ENCODE measurements at places on chromosomes 3 and 15.
A peak's percentile ranks its signal among the peaks of the same experiment; 100 is the strongest.

- DNase-seq = peak; percentile 26
Observed at GRCh38 chr3:42961633-42962032, 17.5 kb upstream of the GASK1A start.

GRCh38 chr15:88428805-88429605 is 38.2 kb downstream of the MRPL46 start:
- DNase-seq = no peak

- DNase-seq = no peak
Observed at GRCh38 chr3:24128199-24129005, 183.3 kb downstream of the NR1D2 start.

DNA sequence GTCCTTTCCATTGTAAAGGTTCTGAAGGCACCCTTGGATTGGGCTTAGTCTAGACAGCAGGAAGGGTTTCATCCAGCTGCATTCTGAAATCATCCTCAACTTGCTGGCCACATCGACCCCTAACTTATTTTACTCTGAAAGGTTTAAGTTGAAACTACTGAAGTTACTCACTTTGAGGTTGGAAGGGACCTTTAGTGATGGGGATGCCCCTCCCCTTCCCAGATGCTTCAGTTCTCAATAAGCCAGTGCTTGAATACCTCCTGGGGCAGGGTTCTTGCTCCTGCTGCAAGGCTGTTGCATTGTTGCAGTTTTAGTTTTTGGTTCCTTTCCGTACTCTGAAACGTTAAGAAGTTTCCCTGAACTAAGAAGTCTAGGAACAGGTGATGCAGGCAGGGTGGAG is 26.4 kb downstream of the FGD5 start:
- DNase-seq = no peak

GRCh38 chr3:180656406-180656805 is 22.9 kb downstream of the CCDC39 start:
- no peak for DNase-seq

- DNase-seq = no peak
Observed at GRCh38 chr15:101813803-101814534, 2.0 kb downstream of the OR4F15 start.

- no peak for DNase-seq
Observed at GRCh38 chr15:57229051-57229450, 147.3 kb upstream of the CGNL1 start.

GRCh38 chr15:81981908-81982307 is 63.9 kb downstream of the MEX3B start:
- DNase-seq = no peak

DNA sequence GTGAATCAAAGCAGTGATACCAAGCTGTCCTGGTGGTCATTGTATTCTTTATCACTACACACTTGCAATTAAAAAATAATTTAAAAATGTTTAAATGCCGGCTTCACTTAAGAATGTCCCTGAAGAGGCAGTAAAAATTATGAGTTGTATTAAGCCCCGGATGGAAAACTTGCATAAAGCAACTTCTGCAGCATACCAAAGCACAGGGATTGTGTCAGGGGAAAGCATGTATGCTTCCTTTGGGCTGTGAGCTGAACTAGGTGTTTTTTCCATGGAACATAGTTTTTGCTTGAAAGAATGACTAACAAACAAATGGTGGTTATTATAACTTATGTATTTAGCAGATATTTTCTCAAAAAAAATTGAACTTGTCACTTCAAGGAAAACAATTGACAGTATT is 143.1 kb downstream of the ARNT2 start:
- DNase-seq = no peak

DNA sequence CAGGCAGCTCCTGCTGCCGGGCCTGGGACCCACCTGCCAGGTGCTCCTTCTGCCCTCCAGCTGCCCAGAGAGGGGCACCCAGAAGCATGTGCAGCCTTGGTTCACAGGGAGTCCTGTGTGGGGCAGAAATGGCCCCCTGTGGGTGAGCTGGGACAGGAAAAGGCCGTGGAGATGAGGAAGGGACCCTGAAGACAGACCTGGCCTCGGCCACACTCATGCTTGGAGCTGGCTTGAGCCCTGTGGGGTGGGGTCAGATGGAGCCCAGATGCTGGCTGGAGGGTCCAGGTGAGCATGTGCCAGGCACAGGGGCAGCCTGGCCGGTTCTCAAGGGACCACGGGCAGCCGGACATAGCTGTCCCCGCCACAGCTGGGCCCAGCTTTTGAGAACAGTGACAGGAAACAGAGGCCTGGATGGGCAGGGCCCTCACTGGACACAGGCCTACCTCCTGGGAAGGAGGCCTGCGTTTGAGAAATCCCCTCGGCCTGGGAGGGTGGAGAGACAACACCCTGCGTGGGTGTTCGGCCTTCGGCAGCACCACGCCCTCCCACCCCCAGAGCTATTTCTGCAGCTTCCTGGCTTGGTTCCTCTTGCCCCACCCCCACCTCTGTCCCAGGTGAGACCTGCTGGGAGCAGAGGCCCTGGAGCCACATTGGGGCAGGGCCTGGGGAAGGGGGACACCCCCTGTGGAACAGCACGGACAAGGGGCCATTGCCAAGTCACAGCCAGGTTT is 132.6 kb upstream of the MEF2A start:
- no peak for DNase-seq

DNA sequence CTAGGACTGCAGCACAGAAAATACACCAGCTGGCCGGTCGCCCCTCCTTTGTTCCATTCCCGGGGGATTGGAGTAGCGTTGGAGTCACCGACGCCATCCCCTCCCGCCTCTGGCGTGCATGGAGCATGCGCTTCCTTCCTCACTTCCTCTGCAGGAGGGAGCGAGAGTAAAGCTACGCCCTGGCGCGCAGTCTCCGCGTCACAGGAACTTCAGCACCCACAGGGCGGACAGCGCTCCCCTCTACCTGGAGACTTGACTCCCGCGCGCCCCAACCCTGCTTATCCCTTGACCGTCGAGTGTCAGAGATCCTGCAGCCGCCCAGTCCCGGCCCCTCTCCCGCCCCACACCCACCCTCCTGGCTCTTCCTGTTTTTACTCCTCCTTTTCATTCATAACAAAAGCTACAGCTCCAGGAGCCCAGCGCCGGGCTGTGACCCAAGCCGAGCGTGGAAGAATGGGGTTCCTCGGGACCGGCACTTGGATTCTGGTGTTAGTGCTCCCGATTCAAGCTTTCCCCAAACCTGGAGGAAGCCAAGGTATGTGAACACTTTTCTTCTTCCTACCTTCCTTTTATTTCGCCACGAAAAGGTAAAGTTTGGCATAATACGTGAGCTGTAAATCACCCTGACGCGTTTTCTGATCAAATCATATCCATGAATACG is at the start of gene SCG3:
Gene SCG3 (plus strand): TSS at position 201 of the 661 bp plus-strand sequence. CDS start 253 bp downstream, at position 454.
- peak; percentile 68 for DNase-seq

DNA sequence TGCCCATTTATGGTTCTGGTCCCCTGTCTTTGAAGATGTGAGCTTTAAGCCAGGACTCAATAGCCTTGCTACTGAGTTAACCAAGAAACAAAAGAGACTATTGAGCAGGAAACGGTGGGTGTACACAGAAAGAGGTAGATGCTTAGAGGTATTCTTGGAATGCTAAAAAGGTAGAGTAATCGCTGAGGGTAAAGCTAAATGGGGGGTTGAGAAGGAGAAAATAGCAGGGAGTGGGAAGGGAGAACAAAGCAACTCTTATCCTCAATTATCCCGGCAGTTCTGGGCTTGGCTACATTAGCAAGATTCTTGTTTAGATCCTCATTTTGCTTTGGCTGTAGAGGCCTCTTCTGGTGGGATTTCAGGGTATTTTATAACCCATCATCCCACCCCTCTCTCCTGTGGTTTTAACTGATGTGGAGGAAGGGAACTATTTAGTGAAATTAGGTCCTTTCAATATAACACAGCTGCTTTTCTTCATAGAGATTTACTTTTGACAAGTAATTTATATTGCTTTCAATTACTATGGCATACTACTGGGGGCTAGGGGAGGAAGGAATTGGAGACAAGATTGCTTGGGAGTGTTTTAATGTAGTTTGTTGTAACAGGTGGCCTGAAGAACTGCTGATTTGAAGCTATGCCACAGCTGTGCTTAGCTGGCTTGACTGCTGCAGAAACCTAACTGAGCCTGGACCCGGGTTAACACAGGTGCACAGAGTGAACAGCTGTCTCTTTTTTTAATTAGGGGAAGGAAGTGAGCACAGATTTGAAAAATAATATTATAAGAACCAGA is 234.3 kb upstream of the CCDC54 start:
- DNase-seq = no peak

DNA sequence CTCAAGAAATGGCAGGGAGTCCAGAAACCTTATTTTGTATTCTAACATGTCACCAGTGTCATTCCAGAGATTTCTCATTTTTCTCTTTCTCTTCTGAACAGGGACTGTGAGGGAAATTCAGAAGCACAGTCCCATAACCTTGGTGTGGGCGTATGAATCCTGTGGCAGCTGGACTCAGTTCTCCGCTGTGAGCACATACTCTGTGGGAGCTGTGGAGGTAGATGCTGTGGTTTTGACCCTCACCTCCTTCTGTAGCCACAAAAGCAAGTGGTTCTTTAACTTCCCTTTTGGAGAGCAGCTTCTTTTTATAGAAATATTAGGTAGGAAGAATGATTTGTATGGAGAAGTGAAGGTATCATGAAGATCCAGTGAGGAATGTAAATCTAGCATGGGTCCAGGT is 13.4 kb downstream of the TMEM207 start:
- no peak for DNase-seq

DNA sequence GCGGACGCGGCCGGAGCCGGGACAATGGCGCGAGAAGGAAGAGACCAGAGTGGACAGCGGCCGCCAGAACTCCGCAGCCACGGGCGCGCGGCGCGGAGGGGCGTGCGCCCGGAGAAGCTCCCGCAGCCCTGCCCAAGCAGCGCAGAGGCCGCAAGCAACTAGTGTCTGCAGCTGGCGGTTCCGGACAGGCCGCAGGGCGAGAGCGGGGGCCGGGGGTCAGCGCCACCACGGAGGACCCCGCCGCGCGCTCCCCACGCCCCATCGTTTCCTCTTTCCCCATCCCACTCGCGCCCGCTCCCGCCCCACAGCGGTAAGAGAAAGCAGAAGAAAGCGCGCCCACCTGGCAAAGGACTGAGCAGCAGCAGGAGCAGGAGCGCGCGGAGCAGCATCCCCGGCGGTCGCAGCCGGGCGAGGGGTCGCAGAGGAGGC is 440 bp downstream of the PRTG start:
- peak; percentile 20 for DNase-seq

GRCh38 chr3:109050591-109051167 is 67.3 kb downstream of the MORC1 start:
- DNase-seq = no peak

GRCh38 chr3:64213962-64214379 is 11.3 kb downstream of the PRICKLE2 start:
- no peak for DNase-seq

- DNase-seq = no peak
Observed at GRCh38 chr3:188662214-188662613, 508.3 kb downstream of the LPP start.

DNA sequence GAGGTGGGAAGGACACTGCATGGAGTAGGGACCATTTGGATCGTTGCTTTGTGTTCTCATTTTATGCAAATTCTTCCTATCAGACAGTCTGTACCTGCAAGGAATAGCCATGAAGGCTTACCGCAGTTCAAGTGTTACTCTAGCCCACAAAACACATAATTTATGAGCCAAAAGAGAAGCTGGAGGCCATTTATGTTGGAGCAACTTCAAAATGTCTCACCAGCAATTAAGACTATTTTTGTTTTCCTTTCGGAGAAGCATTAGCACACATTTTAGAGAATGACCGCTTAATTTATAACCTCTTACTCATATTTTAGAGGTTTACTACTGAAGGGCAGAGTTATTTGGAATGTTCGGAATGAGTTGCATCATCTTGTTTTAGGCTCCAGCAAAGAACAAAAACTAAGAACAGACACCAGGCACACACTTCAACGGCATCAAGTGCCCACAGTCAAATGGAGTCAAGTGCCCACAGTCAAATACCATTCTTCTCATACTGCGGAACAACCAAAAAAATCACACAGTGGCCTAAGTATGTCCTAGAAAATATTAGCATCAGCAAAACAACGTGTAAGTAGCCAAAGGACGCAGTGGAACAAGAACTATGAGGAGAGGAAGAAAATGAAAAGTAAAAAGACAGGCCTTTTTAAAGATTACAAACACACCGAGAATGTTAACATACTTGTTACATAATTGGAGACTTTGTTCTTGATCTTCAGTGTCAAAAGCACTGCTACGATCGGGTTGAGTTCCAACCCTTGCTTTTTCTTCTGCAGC is 17.5 kb upstream of the GOLGA8J start:
- DNase-seq = no peak

DNA sequence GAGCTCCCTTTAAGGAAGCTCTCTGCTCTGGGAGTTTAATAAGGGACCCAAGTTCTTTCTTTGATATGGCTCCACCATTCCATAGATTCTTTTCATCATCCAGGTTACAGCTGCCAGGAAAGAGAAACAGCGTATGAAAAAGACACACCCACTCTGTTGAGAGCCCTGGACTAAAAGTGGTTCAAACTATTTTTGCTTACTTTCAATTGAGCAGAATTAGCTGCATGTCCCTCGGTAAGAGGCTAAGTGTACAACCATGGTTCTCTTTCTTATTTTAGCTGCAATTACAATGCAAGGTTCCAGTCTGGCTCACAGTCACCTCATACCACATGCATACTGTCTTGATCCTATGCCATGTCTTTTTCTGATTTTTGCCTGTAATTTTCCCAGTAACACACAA is 1288.3 kb downstream of the NSUN3 start:
- DNase-seq = no peak

GRCh38 chr15:32936283-32936918 is 218.6 kb downstream of the GREM1 start:
- no peak for DNase-seq

DNA sequence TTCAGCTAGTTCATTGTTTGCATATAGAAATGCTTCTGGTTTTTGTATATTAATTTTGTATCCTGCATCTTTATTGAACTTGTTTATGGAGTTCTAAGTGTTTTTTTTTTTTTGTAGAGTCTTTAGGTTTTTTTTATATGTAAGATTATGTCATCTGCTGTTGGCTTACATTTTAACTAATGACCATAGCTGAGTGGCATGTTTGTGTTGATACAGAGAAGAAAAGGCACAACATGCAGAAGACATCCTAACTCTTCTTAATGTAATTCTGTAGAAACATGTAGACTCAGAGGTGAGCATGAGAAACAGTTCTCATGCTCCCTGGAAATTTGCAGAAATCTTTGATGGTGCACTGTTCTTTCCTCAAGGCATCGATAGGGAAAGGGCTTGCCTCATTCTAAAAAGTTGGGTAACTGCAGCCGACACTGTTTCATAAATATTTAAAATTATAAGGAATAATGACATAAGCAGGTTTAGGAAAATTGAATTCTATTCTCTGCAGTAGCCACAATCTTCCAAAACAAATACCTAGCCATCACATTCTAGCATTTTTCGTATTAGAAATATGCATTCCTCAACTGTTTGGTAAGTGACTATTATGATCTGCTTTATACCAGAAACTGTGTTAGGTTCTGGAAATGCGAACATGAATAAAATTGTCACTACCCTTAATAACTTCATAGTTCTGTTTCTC is 499.6 kb upstream of the KCNMB2 start:
- DNase-seq = no peak

- no peak for DNase-seq
Observed at GRCh38 chr3:101279765-101280385, 40.5 kb downstream of the IMPG2 start.

GRCh38 chr3:51304230-51304629 is 80.9 kb upstream of the MANF start:
- no peak for DNase-seq

- peak; percentile 52 for DNase-seq
Observed at GRCh38 chr3:38649500-38650247, at the start of gene SCN5A. SCN5A (minus strand) TSS chr3:38649687; CDS start chr3:38633307, 16,380 bp downstream.
